CD4-positive, alpha-beta T cell treated with Interleukin-15 for 1 hour (primary cell): ENCODE measurements at places on chromosomes 3 and 15.

- no peak for DNase-seq
Observed at GRCh38 chr3:9508781-9509180, 44.8 kb downstream of the LHFPL4 start.

DNA sequence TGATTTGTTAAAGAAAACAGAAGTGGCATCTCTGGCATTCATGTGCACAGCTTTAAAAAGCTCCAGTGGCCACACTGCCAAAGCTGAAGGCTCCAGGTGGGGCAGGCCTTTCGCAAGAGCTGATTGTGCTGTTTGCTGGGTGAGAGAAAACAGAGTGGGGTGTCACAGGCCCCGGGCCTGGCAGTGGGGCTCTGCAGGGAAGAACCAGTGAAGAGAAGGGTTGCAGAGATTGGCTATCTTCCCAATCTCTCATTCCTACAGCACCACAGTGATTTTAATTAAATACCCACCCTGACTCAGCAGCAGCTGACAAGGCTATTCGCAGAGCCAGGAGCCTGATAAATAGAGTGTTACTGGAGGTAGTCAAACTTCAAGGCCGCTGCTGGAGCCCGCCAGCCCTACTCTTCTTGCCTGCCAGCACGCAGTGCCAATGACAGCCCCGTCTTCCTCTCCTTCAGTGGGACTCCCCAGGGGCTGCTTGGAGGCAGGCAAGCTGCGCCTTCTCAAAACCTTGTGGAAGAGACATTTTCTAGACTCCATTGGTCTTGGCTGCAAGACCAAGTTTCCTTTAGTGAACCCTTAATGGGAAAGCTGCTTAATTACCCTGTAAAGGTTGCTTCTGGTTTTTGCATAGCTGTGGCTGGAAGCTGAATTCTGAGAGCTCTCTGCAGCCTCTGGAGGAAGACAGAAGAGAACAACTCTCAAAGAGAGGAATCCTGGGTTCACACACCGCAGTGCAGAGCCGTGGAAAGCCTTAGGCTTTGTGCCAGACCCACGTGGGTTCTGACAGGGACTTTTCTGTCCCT is 225.8 kb upstream of the SLCO3A1 start:
- no peak for DNase-seq

- DNase-seq: no peak
Observed at GRCh38 chr3:27800261-27800660, 78.1 kb upstream of the EOMES start.

DNA sequence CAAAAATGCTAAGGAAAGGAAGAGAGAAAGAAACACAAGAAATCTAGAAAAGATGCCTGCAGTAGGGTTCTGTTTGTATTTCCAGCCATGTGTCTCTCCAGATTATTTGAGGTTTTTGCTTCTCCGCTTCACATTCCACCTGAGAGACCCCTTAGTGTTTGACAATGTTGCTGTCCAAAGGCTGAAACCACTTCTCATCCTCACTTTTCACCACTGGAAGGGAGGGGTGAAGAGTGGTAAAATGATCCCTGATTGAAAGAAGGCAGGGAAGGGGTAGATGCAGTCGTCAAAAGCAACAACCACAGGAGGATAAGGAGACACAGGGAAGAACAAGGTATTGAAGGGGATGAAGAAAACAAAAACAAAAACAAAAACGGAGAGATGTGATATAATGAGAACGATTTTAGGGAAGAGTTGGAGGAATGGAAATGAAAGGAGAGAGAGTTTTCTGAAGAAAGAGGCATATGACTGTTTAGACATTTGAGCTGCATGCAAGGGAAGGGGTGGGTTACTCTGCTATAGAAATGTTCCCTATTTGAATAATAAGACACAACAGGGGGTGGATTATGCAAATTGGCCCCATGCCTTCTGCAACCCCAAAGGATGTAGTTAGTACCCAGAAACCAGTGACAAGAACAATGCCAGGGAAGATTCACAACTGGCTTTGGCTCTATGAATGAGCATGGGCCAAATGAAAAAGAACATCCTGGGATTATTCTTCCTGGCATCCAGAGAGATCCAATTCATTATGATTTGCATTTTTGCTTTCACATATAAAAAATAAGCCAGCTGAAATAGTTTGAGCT is 235.9 kb downstream of the GAP43 start:
- no peak for DNase-seq

- no peak for DNase-seq
Observed at GRCh38 chr3:197420115-197420514, 121.7 kb upstream of the DLG1 start.

GRCh38 chr3:96465521-96465920 is 348.9 kb upstream of the EPHA6 start:
- no peak for DNase-seq
